ENCODE measurements at places on chromosomes 12 and 14. TPM values are rescaled to one million over a fixed set of nuclear protein-coding genes. Genes with fewer than 3 reads are reported as not detected.

GRCh38 chr14:65164825-65165135, 62.5 kb upstream of the MAX start:
- H3K27ac ChIP-seq, result no peak overlapping the region
- peak; percentile 68 for DNase-seq
- H3K4me3 ChIP-seq, result no peak overlapping the region

GRIN2B gene
- under 0.01 TPM for total RNA-seq

PPP1R36 gene
- 1.4 TPM for total RNA-seq

DNA sequence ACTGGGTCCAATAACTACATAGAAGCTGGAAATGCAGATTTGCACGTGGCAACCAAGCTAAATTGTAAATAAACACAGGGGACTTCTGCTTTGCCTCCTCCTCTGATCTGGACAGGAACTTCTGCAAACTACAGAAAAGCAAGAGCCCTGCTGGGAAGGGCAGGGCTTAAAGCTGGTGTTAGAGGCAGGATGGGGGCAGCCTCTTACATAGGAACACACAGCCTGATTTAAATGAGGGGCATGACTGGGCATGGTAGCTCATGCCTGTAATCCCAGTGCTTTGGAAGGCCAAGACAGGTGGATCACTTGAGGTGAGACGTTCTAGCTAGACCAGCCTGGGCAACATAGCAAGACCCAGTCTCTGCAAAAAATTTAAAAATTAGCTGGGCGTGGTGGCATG, 46.7 kb downstream of the ERH start:
- DNase-seq, result no peak
- no peaks in the 10 kb centered on the region for H3K4me1 ChIP-seq
- no peak overlapping the region for H3K4me3 ChIP-seq

GRCh38 chr12:6699989-6700645, 498 bp downstream of the PIANP start:
- peak overlapping the region; percentile 50 for H3K4me3 ChIP-seq
- no peak for DNase-seq
- no peak overlapping the region for H3K27ac ChIP-seq
- no peaks in the 10 kb centered on the region for H3K36me3 ChIP-seq
- H3K4me1 ChIP-seq, result peaks cover 19% of the 10 kb centered on the region
- H3K27me3 ChIP-seq, result no peaks in the 10 kb centered on the region

- H3K4me3 ChIP-seq, result no peak overlapping the region
- no peaks in the 10 kb centered on the region for H3K27me3 ChIP-seq
- DNase-seq, result no peak
- no peaks in the 10 kb centered on the region for H3K36me3 ChIP-seq
- no peaks in the 10 kb centered on the region for H3K4me1 ChIP-seq
- no peak overlapping the region for H3K27ac ChIP-seq
Observed at GRCh38 chr12:75661908-75662307, 150.5 kb upstream of the KRR1 start.

- DNase-seq, result no peak
Observed at GRCh38 chr14:100022772-100023451, 42.3 kb upstream of the EVL start.

PRICKLE1 gene
- 7.3 TPM for total RNA-seq

- no peak overlapping the region for H3K4me3 ChIP-seq
- H3K27ac ChIP-seq, result no peak overlapping the region
- no peaks in the 10 kb centered on the region for H3K36me3 ChIP-seq
- DNase-seq, result peak; percentile 64
- H3K4me1 ChIP-seq, result peaks cover 2% of the 10 kb centered on the region
- H3K27me3 ChIP-seq, result no peaks in the 10 kb centered on the region
Observed at GRCh38 chr14:68741839-68742470, 50.9 kb downstream of the ZFP36L1 start.

GRCh38 chr12:55824726-55825125, 4.7 kb downstream of the DNAJC14 start:
- H3K36me3 ChIP-seq, result peaks cover 29% of the 10 kb centered on the region
- H3K4me1 ChIP-seq, result peaks cover 41% of the 10 kb centered on the region
- no peak overlapping the region for H3K27ac ChIP-seq
- no peak overlapping the region for H3K4me3 ChIP-seq

DNA sequence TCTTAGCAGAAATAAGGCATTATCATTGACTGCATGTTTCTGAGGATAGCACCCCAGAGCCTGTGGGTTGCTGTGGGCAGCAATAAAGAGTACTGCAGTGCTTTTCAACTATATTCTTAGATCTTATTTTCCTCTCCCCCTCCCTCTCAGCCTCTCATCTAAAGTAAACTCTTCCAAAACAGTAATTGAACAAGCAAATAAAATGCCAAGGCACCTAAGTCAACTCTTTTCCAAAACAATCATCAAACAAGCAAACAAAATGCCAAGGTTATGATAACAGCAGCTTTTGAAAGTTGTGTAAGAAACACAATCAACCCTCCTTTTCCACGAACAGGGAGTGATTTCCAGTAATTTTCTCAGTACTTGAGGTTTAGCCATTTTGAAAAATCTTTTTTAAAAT, 1542.6 kb downstream of the AACS start:
- H3K27me3 ChIP-seq, result no peaks in the 10 kb centered on the region
- no peaks in the 10 kb centered on the region for H3K36me3 ChIP-seq
- H3K27ac ChIP-seq, result no peak overlapping the region
- DNase-seq, result no peak

DNA sequence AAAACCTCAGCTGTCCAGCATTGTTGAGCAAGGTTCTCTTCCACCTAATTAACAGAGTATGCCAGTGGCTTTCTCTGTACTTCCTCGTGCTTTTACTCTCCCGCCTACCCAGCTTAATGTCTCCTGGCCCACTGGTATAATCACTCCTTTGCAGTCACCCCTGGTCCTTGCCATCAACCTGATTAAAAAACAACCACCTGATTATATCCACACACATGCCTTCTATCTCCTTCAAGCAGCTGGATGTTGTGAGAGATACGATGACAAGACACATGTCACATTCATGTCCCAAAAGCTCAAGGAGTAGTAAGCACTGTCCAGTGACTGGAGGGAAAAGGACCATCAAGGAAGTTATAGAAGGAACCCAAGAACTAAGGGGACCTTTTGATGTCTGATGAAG, 241.3 kb upstream of the GRIP1 start:
- DNase-seq, result no peak
- H3K27ac ChIP-seq, result no peak overlapping the region

Data from upper lobe of left lung (tissue), 6 donors.